ENCODE measurements at places on chromosomes 1 and 21. TPM values are rescaled to one million over a fixed set of nuclear protein-coding genes. Genes with fewer than 3 reads are reported as not detected.
A peak's percentile ranks its signal among the peaks of the same experiment; 100 is the strongest.

The IL22RA1 gene
- total RNA-seq: not detected

The FLG2 gene
- total RNA-seq: 0.03 TPM

DNA sequence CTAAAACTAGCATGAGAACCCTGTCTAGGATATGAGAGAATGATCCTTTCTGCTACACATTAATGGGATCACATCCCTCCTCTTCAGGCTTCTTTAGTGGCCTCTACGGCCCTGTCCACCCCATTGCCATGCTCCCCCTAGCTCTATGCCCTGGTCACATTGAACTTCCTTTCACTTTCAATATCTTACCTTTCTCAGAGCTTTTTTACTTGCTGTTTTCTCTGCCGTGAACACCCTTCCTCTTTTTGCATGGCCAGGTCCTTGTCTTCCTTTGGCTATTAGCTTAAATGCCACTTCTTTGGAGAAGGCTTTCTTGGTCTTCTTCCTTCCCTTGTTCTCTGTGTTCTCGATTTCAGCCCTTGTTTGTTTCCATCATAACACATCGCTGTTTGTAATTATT lies 97.4 kb downstream of the GIPC2 start:
- peak; percentile 18 for DNase-seq

DNA sequence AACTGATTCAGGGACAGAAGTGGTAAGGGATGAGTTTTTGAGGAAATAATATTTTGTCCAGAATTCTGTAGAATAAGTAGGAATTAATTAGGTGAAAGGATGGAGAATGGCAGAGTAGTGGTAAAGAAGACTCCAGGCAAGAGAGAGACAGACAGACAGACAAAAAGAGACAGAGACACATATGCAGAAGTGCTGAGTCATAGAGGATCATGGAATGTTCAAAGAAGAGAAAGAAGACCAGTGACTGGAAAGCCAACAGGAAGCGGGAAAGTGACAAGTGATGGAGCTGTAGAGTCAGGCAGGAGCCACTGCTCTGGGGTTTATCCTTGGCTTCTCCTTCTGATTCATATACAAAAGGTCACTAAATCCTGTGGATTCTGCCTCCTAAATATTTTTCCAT lies 85.9 kb downstream of the UROD start:
- DNase-seq: no peak

- no peak for DNase-seq
These were observed 282 bp downstream of the RSPH1 start for GRCh38 chr21:42495765-42496119.

DNA sequence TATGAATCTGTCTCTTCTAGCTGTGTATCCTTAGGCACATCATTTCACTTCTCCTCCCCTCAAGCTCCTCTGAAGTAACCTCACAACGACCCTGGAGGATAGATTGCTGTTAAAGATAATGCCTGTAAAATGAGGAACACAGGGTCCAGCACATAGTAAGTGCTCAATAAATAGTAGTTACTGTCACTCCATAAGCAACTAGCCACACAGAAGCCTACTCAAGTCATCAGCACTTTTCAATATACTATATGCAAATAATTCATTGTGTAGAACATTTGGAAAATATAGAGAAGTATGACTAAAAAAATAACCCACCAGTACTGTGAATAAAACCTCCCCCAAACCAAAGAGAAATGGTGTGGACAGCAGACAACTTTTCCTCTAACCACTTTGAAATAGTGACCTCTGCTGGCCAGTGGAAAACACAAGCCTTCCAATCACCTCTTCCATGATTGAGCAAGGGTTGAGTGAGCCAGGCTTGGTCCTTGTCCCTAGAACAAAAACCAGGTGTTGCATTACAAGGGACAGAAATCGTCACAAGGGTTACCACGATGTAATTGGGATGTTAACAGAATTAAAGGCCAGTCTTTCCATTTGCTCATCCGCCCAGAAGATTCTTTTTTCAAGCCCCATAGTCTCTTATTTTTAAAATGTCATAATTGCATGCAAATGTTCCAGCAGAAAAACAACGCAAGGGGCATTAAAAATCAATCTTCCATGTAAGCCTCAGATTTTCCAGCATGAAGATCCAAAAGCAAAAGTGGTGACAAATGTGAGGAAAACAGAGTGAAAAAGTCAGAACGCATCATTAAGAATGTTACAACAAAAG lies 15.7 kb upstream of the GLIS1 start:
- peak; percentile 33 for DNase-seq

- DNase-seq: no peak
These were observed 323.0 kb downstream of the CAMTA1 start for GRCh38 chr1:7108251-7108650.

Data from activated CD4-positive, alpha-beta memory T cell treated with anti-CD3 and anti-CD28 coated beads, Interleukin-2, amount 10 ng/mL, durations not matched to agents 7 days and 5 days (primary cell).